ENCODE measurements at places on chromosomes 2 and 18. TPM values are rescaled to one million over a fixed set of nuclear protein-coding genes. Genes with fewer than 3 reads are reported as not detected.
A peak's percentile ranks its signal among the peaks of the same experiment; 100 is the strongest.

DNA sequence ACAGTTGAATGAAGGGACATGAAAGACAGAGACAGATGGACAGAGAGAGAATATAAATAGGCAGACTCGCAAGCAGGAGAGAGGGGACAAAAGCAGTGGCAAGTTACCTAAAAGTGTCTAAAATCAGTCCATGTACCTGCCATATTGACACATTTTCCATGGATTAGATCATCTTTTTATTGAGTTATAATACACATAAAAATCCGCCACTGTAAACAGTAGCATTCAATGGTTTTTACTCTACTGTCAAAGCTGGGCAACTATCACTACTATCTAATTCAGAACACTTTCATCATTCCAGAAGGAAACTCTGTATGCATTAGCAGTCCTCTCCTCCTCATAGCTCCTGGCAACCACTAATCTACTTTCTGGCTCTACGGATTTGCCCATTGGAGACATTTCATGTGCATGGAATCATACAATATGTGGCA lies 10.1 kb downstream of the CFAP210 start:
- DNase-seq: no peak

DNA sequence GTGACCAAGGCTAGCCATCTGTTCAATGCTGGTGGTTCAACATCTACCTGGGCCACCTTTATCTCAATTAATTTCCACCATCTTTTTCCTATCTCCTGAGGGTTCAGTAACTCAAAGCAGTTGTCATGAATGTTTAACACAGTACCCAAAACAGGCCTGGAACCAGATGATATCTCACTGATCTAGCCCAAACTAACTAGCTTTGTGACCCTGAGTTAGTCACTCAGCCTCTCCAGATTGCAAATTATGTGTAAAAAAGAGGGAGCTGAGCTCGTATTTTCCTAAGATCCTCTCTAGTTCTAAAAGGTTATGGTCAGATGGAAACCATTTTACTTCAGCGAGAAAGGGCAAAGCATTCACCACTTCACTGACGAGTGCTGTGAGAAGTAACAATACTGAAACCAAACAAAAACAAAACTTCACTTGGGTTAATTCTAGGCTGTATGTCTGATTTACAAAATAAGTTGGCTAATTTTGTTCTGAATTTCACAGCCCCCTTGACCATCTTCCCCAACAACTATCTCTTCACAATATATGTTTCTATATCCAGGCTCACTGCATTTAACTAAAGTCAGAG lies 14.8 kb downstream of the SPRED2 start:
- no peak for DNase-seq

CDK15 gene
- total RNA-seq: not detected

DNA sequence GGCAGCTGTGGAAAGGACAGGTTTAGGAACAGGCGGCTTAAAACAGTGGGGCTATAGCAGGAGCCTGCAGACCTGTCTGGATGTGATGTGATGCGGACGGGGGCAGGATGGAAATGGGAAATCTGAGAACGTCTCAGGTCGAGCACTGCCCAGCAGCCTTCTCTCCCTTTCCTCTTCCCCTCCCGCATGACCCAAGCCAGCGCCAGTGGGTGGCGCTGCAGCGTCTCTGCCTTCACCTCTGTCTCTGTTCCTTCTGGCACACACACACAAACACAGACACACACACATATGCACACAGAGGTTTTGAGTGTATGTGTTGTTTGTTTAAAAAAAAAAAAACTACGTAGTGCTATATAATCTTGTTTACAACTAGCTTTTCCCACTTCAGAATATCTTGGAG lies 82.0 kb upstream of the SLC66A3 start:
- DNase-seq: peak; percentile 42

DNA sequence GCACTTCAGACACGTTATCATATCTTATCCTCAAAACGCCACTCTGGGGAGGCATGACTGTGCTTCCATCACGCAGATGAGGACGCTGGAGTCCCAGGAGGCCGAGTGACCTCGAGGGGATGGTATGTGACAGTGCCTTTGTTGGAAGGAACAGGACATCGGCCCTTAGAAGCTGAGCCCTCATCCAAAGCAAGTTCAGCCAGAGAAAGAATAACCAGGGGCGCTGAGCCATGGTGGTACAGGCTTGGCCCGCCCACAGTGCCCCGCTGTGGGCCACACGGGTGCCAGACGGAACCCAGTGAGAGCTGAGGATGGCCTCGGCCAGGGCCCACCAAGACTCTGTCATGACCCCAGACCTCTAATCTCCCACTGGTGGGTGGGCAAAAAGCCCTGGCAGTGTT lies 31.3 kb downstream of the HS1BP3 start:
- no peak for DNase-seq
